Glutamatergic neuron (in vitro differentiated cells): ENCODE measurements at places on chromosomes 5 and 9. TPM values are rescaled to one million over a fixed set of nuclear protein-coding genes. Genes with fewer than 3 reads are reported as not detected.

Gene UGT3A1
- total RNA-seq = not detected

- H3K36me3 ChIP-seq = no peaks in the 10 kb centered on the region
- H3K27ac ChIP-seq = no peak overlapping the region
- DNase-seq = no peak
- no peak overlapping the region for H3K4me3 ChIP-seq
- no peaks in the 10 kb centered on the region for H3K4me1 ChIP-seq
These were observed 35.6 kb upstream of the ANXA1 start for GRCh38 chr9:73116031-73116430.

Gene CTNND2
- total RNA-seq = 134 TPM

DNA sequence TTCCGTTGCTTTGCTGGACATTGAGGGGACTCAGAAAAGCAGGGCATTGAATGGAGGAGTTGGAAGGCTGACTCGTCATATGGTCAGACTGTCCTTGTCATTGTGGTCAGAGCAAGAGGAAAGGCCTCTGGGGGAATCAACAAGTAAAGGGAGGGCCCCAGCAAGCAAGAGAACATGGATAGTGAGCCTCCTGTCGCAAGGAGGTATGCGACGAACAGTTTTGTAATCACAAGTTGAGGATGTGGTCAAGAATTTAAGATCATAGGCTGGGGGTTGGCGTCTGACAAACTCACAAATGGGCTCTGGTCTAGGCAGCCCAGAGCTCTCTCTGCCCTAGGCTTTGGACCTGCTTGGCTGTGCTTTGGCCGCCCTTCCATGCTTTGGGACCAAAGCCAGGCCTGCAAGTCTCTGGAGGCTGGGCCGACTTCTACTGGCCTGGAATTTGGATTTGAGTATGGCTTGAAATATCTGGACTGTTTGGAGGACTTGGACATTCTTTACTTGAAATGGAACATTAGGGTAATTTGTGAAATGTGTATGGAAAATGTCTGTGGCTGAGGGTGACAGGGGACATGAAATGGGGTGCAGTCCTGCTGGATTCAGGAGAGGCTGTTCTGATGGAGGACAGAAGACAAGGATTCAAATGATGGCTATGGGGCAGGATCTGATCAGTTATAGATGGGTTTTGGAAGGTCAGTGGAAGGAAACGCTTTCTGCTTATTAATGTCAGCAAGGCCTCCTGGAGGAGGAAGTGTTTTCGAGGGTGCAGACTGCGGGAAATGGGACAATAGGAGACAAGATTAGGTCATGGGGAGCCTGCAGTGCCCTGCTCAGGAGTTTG lies 19.2 kb upstream of the NDST1 start:
- peak overlapping the region; percentile 70 for H3K27ac ChIP-seq
- peaks cover 20% of the 10 kb centered on the region for H3K27me3 ChIP-seq
- H3K4me1 ChIP-seq = peaks cover 57% of the 10 kb centered on the region
- no peaks in the 10 kb centered on the region for H3K36me3 ChIP-seq
- H3K4me3 ChIP-seq = peak overlapping the region; percentile 87

DNA sequence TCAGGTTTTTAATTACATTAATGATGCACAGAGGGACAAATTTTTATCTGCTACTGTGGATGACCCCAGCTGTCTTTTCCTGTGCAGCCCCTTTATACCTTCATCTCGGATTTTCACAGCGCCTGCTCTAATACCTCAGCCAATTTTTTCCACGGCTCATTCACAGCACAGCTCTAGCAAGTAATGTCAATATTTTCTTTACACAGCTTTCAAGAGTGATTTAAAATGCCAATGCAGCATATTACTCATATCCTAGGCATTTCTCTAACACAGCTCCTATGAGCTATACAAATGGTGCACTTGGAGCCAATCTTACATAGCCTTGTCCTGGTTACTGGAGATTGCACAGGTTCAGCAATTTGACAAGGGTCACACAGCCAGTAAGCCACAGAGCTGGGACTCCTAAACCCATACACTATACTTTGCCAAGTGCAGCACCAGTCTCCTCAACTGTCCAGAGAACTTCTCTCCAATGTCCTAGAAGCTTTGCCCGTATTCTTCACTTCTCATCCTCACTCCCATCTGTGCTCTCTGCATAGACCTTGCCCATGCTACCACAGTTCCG lies 661.8 kb downstream of the DTWD2 start:
- peaks cover 14% of the 10 kb centered on the region for H3K36me3 ChIP-seq
- no peaks in the 10 kb centered on the region for H3K27me3 ChIP-seq
- no peaks in the 10 kb centered on the region for H3K4me1 ChIP-seq
- no peak overlapping the region for H3K27ac ChIP-seq
- no peak overlapping the region for H3K4me3 ChIP-seq
